ENCODE measurements at places on chromosomes 6 and 20.

- no peak for DNase-seq
These were observed 30.8 kb upstream of the COL19A1 start for GRCh38 chr6:69835414-69836179.

DNA sequence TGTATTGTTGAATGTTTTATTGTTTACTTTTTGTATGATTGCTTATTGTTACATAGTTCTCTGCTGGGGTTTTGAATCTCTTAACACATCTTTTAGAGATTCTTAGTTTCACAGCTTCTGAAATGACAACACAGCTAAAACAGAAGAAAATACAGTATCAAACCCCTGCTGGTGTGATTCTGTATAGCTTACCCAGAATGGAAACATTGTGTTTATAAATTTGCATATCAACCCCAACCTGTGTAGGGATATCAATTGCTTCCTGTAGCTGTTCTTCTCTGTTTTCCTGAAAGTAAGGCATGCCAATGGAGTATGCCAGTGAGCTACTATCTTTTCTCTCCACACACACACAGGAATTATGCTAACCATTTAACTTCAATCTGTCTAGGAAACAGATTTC, 64.3 kb upstream of the ID4 start:
- no peak for DNase-seq

- peak; percentile 22 for DNase-seq
These were observed 23.5 kb downstream of the CEP250 start for GRCh38 chr20:35478804-35479472.

- DNase-seq: no peak
These were observed 21.9 kb downstream of the PYGB start for GRCh38 chr20:25269833-25270170.

GRCh38 chr6:100796049-100796823, 84.9 kb downstream of the ASCC3 start:
- no peak for DNase-seq

GRCh38 chr6:57048577-57048976, 2.1 kb downstream of the KIAA1586 start:
- no peak for DNase-seq

DNA sequence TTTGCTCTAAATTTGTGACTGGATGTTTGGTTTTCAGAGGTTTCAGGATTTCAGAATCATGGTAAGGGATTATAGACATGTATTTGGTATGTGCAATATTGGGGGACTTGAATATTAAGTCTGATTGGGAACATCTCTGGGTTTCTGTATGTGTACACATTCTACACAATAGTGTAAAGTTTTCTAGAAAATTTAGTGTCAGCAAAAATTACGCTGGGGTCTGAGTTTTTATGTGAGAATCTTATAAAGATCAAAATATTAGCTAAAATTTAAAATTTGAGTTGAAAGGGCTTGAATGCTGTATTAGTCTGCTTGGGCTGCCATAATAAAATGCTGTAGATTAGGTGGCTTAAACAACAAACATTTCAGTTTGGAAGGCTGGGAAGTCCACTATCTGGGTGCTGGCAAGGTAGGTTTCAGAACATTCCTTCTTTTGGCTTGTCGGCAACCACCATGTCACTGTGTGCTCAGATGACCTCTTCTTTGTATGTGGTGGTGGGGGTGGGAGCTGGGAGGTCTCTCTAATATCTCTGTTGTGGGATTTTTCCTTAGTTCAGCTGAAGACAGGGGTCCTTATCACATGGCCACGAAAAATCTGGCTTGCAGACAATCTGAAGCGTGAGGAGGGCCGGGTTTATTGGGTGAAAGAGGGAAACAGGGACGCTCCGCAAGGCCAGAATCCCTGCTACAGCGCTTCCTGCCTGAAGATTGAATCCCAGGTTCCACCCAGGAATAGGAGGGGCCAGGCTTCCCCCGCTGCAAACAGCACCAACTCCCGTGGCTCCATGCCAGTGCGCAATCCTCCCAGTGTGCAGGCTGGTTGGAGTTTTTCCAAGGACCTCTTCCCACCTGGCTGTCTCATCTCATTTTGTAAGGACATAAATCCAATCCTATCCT, 299.7 kb downstream of the PLCB1 start:
- no peak for DNase-seq

DNA sequence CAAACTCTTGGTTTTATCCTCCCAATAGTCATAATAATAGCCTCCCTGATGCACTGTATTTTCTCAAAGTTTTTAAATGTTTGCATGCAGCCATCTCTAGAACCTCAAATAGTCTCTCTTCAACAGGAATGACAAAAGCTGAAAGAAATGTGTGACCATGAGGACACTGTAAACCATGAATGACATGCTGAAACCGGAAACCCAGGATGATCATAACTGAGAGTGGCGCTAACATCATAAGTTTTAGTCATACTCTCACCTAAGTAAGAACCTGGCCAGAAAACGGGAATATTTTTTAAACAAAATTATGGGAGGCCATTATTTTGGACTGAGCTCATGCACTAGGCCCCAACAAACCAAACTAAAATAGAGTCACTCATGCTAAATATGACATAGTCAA, 278.4 kb upstream of the STXBP5 start:
- no peak for DNase-seq

DNA sequence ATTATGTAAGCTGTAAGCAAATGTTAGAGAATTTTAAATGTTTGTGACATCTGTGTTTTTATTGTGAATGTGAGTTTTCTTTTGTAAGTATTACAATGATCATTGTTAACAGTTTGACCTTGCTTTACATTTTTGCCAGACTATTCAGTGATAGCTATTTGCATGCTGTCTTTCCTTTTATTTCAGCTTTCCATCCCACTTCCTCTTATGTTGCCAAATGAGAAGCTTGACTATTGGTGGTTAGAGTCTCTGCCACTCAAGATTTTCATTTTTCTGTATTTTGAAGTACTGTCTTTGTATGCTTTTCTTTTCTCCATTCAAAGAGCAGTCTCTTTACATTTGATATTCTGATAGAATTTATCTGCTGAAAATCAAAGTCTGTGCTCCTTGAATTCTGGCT, 104.1 kb downstream of the PRIM2 start:
- DNase-seq: no peak

- no peak for DNase-seq
These were observed 8.2 kb downstream of the NOTCH4 start for GRCh38 chr6:32215617-32216016.

DNA sequence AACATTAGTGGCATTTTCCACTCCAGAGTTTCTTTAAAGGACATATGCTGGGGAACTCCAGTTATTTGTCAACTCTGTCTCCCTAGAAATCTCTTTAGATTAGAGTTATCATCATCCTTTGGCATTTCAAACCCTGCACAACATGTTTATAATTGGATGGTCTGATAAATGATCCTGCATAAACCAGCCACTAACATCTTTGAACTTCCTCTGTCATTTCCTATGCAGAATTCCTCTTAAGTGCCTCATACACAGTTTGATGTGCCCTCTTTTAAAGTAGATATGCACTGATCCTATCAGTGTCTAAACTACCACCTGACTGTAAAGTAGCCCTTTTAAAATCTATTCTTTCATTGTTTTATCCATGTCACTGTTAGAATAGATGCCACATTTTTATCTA, 306.3 kb upstream of the IRAK1BP1 start:
- no peak for DNase-seq

DNA sequence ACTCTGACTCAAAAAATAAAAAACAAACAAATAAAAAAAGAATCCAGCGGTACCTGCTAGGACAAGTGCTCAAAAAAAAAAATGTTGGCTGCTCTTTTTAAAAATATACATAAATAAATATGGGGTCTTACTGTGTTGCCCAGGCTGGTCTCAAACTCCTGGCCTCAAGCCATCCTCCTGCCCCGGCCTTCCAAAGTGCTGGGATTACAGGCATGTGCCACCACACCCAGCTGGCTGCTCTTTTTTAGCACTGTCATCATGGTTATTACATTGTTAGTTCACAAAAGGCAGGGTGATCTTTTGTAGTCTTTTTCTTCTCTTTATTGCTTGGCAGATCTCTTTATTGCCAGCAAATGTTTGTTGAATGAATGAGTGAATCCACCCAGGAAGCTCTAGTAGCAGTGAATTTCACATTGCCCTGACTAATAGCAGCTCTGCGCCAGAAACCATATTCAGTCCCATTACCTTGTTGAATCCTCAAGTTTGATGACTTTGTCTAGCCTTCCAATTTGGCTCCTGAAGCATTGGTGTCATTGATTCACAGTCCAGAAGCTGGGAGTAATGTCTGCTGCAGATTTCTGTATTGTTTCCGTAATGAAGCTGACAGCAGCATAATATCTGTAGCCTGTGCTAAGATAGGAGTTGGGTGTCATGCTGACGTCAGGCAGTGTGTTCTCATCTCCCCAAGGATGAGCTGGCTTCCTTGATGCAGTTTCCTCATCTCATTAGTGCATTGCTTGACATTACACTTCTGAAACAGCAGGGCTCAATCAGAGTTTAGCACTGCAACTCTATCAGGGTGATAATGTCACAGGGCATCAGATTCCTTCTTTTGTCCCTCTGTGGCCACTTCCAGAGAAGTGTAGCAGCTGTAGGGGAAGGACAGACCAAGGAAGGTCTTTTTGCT, 84.9 kb upstream of the TGM3 start:
- DNase-seq: peak; percentile 73

DNA sequence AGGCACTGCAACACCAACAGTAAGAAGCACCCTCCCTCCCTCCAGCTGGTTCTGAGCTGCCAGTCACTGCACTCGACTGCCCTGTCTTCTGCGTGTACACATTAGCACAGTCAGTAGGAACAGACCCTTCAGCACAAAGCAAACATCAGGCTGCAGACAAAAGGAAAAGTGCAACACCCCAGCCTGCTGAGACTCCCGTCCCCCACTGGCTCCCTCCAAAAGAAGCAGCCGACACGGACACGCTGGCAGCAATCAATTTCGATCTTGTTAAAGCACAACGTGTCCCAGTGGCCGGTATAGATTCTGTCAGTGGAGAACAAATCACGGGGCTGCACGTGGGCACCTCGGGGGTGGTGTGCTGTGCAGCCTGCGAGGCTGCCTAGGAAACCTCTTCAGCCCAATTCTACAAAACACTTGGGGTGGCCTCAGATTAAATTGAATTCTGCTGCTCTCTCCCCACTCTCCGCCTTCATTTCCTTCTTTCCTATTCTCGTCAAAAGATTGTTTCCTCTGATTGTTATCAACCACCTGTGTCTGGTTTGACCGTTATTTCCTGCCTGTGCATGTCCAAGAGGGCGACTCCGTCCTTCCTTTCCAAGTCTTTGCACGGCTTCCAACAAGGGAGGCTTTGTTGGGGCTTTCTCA, 38.7 kb downstream of the TRAF3IP2 start:
- DNase-seq: no peak

DNA sequence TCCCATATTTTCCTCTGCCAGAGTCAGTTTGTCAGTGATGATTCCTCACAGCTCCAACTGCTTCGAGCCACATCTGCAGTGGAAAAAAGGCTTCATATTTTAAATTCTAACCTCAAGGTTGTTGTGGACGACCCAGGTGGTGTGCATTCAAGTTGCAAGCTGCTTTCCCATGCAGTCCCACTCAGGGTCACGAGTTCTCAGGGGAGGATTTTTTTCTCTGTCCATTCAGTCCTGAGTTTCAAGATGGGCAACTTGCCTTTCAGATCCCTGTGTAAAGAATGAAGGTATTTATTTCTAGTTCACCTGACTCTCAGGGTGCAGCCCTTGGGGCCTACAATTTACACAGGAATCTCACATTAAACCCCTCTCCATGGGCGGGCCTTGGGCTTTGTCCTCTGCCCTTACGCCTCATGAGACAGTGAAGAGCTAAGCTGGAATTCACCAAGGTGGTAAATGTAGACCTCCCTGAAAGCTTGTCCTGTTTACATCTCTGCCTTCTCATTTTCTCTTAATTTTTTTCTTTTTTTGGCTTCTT, 65.9 kb downstream of the TPD52L1 start:
- no peak for DNase-seq

GRCh38 chr20:50335866-50336265, 145.2 kb downstream of the CEBPB start:
- DNase-seq: no peak

DNA sequence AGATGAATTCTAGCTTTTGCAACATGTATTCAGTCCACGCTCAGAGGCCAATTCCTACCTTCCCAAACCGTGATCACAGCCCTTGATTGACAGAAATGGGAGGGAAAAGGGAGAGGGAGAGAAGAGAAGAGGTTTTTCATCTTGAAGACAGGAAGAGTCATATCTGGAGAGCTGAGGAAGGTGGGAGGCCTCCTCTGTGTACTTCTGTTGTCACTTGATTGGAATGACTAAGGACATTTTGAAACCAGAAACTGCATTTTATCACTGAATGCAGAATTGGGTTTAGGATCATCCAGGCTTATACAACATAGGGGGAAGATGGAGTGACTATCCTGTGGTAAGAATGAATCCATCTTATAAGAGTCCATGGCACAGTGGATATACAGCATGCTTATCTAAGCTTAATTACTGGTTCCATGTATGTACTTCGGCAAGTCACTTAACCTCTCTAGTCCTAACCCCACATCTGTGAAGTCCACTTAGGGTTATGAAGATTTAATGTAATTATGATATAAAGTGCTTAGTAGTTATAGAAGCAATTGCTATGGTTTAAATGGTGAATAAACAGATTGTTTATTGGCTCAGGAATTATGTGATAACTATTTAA, 144.0 kb downstream of the BCKDHB start:
- no peak for DNase-seq
